ENCODE measurements at places on chromosomes 13 and 19. TPM values are rescaled to one million over a fixed set of nuclear protein-coding genes. Genes with fewer than 3 reads are reported as not detected.
A peak's percentile ranks its signal among the peaks of the same experiment; 100 is the strongest.

- no peak for DNase-seq
Measured at GRCh38 chr13:54890976-54891375, 1862.4 kb downstream of the OLFM4 start.

GRCh38 chr13:95258619-95259194 lies 42.5 kb downstream of the ABCC4 start:
- DNase-seq: no peak

- DNase-seq: no peak
Measured at GRCh38 chr13:41386211-41386610, 71.1 kb upstream of the RGCC start.

DNA sequence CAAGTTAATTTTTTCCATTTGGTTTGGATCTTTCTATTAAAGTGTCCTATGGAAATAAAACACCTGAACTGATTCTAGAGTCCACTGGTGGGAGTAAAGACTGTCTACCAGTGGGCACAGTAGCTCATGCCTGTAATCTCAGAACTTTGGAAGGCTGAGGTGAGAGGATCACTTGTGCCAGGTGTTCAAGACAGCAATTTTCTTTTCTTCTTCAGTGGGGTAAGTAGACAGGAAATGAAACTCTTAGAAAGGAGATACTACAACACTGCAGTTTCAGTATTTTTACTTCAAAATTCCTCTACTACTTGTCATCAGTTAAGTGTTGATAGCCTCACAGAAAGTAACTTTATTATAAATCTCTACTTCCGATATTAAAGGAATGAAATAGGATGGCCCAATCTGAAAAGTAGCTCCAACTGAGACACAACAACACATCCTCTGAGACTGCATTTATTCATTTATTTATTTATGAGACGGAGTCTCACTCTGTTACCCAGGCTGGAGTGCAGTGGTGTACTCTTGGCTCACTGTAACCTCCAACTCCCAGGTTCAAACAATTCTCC lies 26.3 kb downstream of the DNMT1 start:
- DNase-seq: no peak

GRCh38 chr19:5238700-5239099 lies 101.9 kb downstream of the PTPRS start:
- no peak for DNase-seq

GRCh38 chr19:43684326-43684725 lies 14.4 kb upstream of the PLAUR start:
- no peak for DNase-seq

- no peak for DNase-seq
Measured at GRCh38 chr19:55495646-55496349, 7.6 kb downstream of the SSC5D start.

DNA sequence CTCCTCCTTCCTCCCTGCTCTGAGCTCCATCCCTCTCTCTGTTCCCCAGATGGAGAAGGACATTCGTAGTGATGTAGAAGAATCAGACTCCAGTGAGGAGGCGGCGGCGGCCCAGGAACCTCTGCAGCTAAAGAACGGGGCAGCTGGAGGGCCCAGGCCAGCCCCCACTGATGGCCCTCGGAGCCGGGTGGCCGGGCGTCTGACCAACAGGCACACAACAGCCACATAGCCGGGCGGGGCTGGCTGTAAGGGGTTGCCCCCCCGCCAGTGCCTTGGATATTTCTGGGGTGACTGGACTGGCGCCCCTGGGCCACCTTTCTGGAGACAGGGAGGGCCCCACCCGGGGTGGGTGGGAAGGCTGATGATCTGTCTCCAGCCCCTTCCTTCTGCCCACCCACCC lies 46.3 kb downstream of the CD320 start:
- peak; percentile 46 for DNase-seq

DNA sequence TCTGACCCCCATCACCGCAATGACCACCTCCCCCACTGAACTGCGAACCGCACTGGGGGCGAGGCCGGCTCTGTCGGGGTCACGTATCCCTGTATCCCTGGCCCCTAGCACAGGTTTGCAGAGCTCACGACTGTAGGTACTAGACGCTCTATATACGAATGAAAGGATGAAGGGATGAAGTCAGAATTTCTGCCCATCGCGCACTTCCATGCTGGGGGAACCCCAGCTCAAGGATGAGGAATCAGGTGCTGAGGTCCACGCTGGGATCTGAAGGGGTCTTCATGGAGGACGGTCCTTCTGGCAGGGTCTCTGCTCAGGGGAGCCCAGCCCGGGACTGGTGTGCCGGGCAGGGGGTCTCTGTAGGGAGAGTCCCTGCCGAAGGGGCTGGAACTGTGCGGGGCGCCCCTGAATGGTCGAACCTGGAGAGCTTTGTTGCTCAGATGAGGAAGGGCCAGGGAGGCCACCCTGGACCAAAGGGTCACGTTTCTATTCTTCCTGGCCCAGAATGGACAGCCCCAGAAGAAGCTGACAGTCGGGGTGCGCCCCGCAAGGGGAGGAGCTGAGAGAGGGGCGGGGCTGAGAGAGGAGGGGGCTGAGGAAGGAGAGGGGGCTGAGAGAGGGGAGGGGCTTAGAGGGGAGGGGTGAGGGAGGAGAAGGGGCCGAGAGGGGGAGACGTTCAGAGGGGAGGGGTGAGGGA lies 37.9 kb upstream of the SEMA6B start:
- DNase-seq: no peak

DNA sequence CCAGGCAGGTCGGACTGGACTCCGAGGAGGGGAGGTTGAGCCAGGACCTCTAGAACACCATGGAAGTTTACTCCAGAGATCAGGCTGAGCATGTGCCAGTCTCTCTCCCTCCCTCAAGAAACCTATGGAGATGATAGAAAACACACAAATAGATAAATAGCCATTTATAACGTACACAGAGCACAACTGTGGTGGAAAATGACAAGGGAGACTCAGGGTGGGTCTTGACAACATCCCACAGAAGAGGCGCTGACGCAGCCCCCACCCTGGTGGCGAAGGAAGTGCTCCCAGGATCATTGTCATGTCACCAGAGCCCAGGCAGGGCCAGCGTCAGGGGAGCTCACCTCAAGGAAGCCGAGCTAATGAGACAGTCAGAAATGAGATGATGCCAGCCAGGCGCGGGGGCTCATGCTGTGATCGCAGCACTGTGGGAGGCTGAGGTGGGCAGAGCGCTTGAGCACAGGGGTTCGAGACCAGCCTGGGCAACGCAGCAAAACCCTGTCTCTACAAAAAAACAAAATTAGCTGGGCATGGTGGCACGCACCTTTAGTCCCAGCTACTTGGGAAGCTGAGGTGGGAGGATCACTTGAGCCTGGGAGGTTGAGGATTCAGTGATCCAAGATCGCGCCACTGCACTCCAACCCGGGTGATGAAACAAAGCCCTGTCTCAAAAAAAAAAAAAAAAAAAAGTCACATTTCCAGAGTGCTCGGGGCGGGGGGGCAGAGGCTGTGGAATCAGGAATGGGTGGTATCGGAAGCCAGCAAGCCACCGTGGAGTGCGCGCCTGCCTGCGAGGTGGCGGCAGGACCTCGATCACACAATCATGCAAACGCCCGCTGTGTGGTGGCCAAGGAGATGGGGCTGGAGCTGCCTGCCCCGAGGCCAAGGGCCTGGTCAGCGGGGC lies 178.4 kb downstream of the KDM4B start:
- no peak for DNase-seq

GRCh38 chr13:18998389-18998788 lies 183.2 kb downstream of the TUBA3C start:
- DNase-seq: no peak

DNA sequence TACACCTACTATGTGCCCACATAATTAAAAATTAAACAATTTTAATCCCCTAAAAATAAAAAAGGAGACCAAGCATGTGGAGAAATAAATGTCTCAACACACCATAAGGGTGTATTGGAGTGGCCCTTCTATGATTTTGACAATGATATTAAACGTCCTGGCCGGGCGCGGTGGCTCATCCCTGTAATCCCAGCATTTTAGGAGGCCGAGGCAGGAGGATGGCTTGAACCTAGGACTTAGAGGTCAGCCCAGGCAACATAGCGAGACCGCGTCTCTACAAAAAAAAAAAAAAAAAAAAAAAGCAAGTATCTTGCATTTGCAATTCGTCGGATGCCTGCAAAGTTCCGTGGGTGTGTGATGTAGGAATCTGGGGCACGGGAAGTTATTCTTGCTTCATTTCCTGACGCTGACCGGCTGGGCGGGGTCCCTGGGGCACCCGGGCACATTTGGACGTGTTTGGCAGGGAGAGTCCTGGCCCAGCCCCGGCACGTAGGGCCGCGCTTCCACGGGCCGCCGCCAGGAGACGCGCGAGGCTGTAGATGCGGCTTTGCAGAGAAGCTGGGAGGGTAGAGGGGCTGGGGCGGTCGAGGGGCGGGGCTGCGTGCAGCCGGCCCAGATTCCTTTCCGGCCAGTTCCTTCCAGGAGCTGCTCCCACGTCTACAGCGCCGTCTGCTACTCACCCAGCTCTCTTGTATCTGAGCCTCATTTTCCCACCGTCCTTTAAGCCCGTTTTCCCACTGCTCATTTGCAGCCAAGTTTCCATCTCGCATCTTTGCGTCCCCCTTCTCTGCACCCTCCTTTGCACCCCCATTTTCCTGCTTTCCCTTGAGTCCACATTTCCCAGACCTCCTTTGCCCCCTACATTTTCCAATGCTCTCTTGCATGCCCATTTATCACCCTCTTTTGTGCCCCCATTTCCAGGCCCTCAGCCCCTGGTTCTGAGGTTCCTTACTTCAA lies 2.2 kb upstream of the TSPAN16 start:
- DNase-seq: peak; percentile 94

DNA sequence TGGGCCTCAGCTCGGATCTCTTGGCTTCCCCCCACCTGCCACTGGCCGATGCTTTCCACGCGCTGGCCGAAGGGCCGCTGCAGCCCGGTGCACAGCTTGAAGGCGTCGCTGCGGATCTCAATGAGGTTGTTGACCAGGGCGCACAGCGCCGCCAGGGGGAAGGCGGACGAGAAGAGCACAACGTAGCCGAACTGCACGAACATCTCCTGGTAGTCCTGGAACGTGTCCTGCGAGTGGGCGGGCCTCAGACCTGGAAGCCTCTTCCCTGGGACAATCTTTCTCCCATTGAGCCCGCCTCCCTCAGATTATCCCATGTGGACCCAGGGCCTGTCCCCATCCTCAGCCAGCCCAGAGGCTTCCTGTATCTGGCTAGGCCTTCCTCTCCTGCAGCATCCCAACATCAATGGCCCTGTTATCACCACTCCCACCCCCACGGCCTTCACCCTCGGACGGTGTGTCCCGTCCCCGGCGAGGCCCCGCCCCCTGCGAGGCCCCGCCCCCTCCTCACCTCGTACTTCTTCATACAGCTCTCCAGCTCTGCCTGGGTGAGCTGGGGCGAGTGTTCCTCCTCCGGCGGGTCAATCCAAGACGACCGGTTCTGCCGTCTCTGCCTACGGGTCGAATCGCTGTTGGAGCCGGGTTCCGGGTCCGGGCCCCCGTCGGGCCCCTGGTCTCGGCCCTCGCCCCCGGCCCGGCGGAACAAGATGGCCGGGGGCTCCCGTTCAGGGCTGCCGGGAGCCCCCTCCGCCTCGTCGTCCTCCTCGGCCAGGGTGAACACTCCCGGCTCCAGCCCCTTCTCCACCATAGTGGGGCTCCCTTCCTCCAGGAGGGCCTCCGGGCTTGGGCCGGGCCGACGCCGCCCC lies 6.8 kb downstream of the ANO8 start:
- DNase-seq: no peak

DNA sequence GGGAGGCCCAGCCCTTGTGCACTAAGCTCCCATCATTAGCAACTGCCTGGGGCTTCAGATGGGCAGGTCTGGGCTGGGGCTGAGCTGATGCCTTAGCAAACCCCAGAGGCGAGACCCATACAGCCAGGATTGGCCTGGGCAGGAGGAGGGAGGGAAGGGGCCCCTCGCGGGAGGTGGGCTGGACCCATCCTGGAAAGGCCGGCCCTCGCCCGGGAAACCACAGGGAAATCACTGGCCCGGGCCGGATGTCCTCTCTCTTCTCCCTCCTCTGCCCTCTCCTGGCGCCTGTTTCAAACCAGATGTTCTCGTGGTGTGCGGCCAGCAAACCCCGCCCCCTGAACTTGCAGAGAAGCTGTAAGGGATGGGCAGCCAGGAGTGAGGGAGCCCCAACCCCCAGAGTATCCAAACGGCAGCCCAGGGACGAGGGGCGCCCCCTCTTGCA lies 43.1 kb downstream of the TMEM255B start:
- no peak for DNase-seq

The LRFN3 gene
- 8.4 TPM for total RNA-seq

The ZNF682 gene
- 2.8 TPM for total RNA-seq

The LGI4 gene
- 1.9 TPM for total RNA-seq

The MAN2B1 gene
- total RNA-seq: 54.8 TPM

The MBD3L4 gene
- not detected for total RNA-seq

The ZNF415 gene
- 0.83 TPM for total RNA-seq

The ZNF491 gene
- total RNA-seq: 1.3 TPM

The OR1M1 gene
- total RNA-seq: not detected

The TYROBP gene
- 20.2 TPM for total RNA-seq
